Stimulated activated CD4-positive, alpha-beta T cell treated with anti-CD3 and anti-CD28 coated beads, Interleukin-15, amount 100 ng/mL, for 48 hours (primary cell): ENCODE measurements at places on chromosomes 6 and 20.

DNA sequence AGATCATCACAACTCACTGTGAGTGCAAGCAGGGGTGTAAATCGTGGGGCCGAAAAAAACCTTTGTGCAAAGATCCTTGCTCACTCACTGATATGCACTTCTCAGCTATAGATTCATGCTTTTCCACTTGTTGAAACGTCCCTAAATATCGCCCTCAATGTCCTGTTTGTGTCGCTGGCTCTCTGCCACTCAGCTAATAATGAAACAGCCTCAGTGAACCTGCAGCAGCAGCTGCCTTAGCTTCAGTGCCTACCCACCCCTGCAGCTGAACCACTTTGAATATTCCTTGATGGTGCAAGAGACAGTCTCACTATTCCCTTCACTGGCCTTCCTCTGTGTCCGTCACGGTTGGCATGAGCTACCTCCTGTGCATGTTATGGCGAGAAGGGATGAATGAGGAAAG, 128.9 kb upstream of the NAA20 start:
- DNase-seq: no peak

- no peak for DNase-seq
Observed at GRCh38 chr20:45999557-46000261, 9.0 kb upstream of the MMP9 start.

GRCh38 chr20:48008850-48009515, 223.7 kb upstream of the SULF2 start:
- DNase-seq: no peak

GRCh38 chr6:158856261-158856660, 37.1 kb upstream of the EZR start:
- DNase-seq: no peak

DNA sequence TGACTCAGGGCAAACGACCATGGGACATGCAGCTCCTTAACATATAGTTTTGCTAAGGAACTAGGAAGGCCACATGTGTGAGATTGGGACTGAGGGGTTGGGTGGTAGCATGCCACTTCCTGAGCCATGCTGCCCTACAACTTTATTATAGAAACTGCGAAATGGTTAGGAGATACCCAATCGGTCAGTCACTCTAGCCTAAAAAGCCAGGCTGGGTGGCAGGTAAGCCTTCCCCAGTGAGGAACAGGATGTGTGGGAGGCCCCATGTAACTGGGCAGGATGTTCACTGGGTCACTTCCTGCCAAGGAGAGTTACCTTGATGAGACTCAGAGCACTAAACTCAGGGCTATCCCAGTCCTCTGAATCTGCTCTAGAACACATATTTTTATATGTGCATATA, 123.5 kb downstream of the MAP3K7 start:
- DNase-seq: no peak
